ENCODE measurements at places on chromosomes 4 and X.

DNA sequence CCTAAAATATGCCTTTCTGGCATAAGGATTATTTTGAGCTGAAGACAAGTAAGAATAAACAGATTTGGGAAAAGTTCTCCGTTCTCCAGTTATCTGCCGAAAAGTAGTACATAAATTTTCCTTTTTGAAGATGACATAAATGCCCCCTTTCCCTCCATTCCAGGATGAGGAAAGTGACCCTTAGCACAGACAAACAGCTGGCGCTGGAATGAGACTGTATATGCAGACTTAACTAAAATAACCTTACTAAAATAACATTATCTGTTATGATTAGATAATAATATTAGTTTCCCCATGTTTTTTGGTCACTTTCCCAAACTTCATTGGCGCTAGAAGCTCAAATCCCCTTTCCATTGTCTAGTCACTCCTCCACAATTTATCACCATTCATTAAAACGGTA is 21.5 kb downstream of the PDGFC start:
- no peak for DNase-seq

GRCh38 chrX:27078371-27078770 is 384.8 kb downstream of the PPP4R3C start:
- DNase-seq, result no peak

GRCh38 chrX:154981116-154981411 is 41.5 kb downstream of the F8 start:
- no peak for DNase-seq

DNA sequence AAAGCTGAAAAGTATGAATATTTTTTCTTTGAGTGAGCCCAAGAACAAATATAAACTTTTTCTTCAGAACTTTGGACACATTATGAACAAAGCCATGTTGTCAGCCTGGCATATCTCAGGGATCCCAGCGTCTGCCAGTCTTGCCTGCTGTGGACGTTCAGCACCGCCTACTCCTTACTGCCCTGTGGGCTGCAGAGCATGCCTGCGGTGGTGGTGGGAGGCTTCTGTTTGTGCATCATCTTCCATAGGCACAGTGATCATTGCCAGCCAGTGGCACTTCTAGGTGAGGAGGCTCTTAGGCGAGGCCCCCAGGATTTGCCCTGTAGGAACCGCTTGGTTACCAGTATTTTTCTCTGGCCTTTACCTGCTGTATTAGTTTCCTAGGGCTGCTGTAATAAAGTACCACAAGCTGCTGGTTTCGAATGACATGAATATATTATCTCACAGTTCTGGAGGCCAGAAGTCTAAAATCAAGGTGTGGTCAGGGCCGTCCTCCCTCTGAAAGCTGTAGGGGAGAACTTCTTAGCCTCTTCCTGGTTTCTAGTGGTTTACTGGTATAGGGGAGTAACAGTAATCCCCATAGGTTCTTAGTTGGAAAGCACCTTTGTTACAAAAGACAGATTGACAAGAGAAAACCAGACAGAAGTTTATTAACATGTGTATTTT is 15.4 kb downstream of the ANXA3 start:
- no peak for DNase-seq

DNA sequence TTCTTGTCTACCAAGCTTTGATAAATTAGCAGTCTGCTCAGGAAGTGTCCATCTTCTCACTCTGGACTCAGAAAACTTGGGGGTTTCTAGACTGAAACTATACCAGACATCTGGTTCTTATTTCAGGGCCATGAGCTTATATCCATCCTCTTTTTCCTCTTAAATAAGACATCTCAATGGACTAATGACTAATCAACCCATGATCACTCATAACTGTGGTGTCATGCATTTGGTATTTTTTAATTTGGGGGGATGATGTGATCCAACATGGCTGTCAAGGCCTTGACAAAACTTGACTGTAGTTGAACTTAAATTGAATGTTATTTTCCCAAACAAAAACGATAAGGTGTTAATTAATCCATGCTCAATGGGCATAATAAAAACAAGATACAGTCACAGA is 87.8 kb downstream of the GPRASP3 start:
- DNase-seq, result no peak

DNA sequence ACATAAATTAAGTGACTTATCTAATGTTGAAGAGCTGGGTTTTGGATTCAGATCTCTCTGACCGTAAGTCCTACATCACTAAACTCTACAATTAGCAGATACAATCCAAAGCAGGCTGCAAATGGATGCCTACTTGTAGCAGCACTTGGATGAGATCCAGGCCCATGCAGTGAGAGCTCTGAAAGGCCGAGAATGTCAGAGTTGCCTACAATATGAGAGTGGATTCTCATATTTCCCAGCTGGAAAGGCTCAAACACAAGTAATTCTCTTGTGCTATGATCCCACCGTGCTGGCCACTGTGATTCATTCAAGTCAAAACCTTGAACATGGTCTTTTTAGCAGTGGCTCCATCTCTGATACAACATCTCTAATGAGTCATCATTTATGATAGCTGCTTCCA is 125.4 kb upstream of the CHRDL1 start:
- no peak for DNase-seq

- peak; percentile 37 for DNase-seq
Measured at GRCh38 chrX:45515262-45516215, 314.9 kb upstream of the DIPK2B start.

DNA sequence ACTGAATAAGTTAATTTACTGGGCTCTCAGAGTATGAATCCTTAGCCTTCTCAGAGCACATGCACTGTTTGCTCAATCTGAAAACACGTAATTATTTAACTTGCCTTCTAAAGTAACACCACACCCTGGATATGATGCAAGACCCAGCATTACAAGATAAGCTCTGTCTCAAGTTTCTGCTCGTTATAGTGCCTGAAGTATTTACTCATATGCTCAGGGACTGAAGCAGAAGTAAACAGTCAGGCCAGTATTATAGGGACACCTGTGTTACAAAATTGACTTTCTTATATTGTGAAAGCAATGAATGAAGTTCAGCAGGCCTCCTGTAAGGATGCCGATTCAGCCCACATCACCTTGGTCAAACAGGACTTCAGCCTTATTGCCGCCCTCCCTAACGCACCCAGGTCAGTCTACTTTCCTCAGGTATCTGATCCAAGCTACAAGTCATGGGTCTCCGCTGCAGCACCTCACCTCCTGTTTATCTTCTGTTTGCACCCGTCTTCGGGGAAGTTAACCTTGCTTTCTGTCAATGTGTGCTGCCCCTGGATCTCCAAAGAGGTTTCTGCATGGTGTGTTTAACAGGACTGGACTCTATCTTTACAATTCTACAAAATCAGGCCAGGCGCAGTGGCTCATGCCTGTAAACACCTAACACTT is 42.8 kb upstream of the KLF3 start:
- DNase-seq, result no peak

GRCh38 chrX:101677028-101677427 is 17.4 kb upstream of the ARMCX2 start:
- DNase-seq, result no peak

DNA sequence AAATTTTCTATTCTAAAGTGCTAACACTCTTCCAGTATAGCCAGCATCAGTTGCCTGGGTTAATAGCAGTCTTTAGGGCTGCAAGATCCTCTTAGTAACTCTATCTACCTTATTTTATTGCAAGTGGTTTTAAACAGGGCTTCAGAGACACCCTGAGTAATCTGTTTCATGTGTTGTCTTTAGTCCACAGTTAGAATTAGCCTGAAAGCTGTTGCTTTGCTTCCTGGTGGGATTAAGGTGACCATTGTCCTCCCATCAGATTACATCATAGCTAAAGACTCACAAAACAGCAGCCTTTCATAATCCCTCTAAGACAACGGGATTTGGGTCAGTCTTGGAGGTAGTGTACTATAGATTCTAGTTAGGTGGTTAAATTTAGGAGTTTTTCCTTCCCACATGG is 7.5 kb downstream of the UCHL1 start:
- DNase-seq, result no peak

DNA sequence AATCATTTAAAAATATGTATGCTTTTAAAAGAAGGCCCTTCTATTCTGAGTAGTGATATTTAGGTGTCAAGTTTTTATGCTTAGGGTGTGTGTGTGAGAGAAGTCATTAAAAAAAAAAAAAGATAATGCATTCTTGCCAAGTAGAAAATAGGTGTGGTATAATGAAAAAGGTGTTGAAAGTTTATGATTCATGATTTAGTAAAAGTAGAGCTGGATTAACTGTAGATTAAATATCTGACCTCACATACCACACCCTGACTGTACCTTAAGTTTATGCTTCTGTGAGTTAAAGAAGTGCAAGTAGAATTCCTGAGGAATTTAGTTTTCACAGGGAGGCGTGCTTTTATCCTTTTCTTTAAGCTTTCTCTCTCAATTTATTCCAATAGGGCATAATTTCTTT is 71.1 kb downstream of the BMPR1B start:
- no peak for DNase-seq

DNA sequence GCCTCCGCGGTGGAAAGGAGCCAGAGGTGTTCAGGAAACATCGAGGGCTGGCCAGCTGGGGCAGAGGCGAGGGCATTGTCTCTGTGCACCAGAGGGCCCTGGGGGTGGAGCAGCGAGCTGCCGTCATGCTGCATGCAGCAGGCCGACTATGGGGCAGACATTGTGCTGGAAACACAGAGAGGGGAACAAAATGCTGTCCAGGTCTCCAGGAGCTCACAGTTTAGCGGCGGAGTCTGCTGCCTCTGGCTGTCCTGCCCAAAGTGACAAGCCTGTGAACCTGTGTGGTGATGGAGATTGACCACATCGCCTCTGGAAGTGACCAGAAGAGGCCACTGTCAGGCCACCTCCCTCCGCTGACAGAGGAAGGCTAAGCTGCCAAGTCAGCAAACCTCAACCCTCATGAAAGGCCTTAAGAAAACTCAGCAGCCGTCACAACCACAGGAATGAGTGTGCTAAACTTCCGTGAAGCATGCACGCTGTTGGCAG is 20.1 kb upstream of the SASH3 start:
- no peak for DNase-seq

DNA sequence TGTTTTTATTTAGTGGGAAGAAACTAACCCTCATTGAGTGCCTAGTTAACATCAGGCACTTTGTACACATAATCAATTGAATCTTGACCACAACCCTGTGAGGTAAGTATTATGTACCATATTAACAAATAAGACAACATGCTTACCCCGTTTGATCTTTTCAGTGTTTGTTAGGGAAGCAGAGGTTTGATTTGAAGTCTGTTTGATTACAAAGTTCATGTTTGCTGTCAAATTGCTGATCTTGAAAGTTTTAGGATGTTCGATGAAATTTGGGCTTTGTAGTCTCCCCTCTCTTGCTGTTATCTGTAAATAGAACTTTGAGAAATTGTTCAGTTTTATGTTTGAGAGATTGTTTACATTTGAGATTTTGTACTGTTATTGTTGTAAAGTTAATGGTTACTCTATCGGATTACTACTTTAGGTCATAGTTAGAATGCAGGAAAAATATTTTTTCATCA is 13.4 kb upstream of the ADH4 start:
- DNase-seq, result no peak

- DNase-seq, result no peak
Measured at GRCh38 chr4:88722828-88723227, 25.2 kb upstream of the NAP1L5 start.

GRCh38 chr4:119692001-119692400 is 63.4 kb upstream of the PDE5A start:
- DNase-seq, result no peak

- DNase-seq, result no peak
Measured at GRCh38 chr4:153452658-153453378, 13.3 kb upstream of the TMEM131L start.

GRCh38 chr4:70711599-70711998 is 10.2 kb upstream of the RUFY3 start:
- DNase-seq, result no peak

- DNase-seq, result no peak
Measured at GRCh38 chr4:6953751-6954380, 44.2 kb downstream of the TBC1D14 start.

Measured in stimulated activated CD4-positive, alpha-beta T cell treated with anti-CD3 and anti-CD28 coated beads, Interleukin-4, amount 100 ng/mL, for 4 hours (primary cell).